Liver (tissue), 10 donors: ENCODE measurements at places on chromosomes 3 and 15. TPM values are rescaled to one million over a fixed set of nuclear protein-coding genes. Genes with fewer than 3 reads are reported as not detected.

TGM5 gene
- not detected for total RNA-seq

STAC gene
- 0.50 TPM for total RNA-seq

PPARG gene
- 15.7 TPM for total RNA-seq

PLSCR5 gene
- not detected for total RNA-seq

COMMD2 gene
- total RNA-seq = 10.7 TPM

CHRFAM7A gene
- 1.2 TPM for total RNA-seq
